ENCODE measurements at places on chromosomes 16 and 17.

- DNase-seq = peak; percentile 44
Observed at GRCh38 chr16:71373073-71373472, 14.6 kb downstream of the CALB2 start.

DNA sequence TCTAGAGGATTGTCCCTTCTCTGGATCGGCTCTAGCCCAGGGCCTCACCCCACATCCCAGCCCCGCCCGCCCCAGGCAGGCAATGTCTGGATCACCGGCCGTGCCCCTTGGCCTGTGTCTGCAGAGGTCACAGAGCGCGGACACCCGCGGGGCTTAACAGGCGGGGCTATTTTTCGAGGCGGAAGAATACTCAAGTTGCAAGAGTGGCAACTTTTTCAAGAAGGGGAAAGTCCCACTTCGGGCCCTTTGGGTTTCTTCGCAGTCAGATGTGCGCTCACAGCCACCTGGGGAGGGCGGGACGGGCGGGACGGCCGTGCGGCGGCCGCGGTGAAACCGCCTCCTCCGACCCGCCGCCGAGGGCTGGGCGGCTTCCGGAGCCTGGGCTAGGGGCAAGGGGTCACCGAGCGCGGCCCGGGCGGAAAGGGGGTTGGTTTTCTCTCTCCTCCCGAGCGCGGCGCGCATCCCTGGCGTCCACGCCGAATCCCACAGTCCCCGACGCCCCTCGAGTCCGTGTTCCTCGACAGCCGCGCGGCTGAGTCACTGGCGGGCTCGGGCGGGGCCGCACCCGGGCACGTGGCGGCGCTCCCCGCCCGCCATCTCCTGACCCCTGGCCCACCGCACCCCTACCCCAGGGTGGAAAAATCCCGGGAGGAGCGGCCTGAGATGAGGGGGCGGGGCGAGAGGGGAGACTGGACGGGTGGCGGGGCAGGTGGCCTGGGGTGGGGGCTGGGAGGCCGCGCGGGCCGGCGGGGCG, 1.2 kb upstream of the PFN1 start:
- peak; percentile 74 for DNase-seq

- no peak for DNase-seq
Observed at GRCh38 chr16:57735755-57736418, at the start of gene KATNB1. KATNB1 (plus strand) TSS chr16:57735770; CDS start chr16:57737244, 1,474 bp downstream.

GRCh38 chr16:11450136-11450535, 104.9 kb downstream of the RMI2 start:
- DNase-seq = no peak

DNA sequence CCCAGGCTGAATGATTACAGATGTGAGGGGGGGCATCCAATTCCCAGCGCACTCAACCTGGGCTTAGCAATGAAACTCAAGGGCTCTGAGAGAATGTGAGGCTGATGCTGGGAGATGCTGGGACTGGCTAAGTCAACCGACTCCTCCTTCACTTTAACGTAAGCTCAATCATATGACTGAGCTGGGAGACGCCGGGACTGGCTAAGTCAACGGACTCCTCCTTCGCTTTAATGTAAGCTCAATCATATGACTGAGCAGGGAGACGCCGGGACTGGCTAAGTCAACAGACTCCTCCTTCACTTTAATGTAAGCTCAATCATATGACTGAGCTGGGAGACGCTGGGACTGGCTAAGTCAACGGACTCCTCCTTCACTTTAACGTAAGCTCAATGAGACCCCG, 179.4 kb downstream of the VPS53 start:
- peak; percentile 33 for DNase-seq

DNA sequence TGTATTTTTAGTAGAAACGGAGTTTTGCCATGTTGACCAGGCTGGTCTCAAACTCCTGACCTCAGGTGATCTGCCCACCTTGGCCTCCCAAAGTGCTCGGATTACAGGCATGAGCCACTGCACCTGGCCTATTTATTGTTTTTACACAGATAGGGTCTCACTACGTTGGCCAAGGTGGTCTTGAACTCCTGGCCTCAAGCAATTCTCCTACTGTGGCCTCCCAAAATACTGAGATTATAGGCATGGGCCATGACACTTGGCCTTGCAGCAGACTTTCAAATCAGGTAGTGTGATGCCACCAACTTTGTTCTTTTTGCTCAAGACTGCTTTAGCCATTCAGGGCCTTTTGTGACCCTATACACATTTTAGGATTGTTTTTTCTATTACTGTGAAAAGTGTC, 61.7 kb upstream of the INTS2 start:
- no peak for DNase-seq

DNA sequence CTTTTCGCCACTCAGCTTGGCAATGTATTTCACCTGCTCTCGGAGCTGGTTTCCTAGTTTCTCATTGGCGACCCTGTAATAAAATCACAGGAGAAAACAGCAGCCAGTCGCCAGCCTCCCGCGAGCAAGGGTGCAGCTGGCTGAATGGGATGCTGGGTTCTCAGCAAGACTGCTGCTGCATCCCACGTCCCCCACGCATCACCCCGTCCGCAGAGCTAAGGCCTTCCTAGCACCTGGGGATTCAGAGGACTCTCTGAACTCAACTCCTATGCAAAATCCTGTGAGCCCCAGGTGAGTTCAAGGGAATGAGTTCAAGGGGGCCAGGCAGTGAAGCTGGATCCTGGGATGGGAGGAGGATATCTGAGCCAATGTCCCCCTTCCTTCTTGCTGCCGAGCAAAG, 29.3 kb downstream of the DHX38 start:
- DNase-seq = no peak

GRCh38 chr16:30112197-30113030, 923 bp downstream of the GDPD3 start:
- peak; percentile 51 for DNase-seq

GRCh38 chr16:53855511-53855910, 151.6 kb downstream of the FTO start:
- peak; percentile 10 for DNase-seq

DNA sequence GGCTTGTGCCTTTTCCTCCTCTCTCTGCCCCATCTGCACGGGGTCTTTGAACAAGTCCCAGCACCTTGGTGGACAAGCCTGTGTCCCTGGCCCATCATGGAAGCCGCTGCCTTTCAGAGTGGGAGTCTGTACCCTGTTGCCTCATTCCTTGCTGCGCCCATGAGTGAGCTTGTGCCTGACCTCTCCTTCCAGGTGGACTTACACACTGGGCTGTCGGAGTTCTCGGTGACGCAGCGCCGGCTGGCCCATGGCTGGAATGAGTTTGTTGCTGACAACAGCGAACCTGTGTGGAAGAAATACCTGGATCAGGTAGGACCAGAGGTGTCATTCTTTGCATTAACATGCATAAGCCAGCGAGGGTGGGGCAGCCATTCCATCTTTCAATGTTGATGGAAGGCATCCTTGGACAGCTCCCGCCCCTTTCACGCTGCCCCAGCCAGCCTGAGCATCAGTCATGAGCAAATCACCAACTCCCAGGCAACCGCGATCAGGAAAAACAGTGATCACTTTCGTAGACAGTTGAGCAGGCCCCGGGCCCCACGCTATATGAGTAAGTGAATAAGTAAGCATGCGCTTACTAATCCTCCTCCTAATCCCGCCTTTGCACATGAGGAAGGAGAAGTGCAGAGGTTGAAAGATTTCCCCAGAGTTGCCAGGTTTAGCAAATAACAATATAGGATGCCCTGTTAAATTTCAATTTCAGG, 36.8 kb downstream of the ATP2C2 start:
- DNase-seq = no peak

DNA sequence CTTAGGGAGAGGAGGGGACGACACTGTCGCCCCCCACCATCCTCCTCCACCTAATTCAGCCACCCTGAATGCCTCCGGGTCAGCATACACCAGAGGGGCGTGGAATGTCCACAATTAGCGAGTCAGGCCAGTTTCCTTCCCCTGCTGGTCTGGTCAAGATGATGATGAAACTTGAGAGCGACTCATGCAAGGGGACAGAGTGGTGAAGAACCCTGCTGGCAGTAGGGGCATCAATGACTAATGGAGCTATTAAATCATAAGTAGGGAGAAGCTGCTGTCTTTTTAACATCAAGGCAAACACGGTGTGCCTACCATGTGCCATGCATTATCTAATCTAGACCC, 7.2 kb downstream of the SPACA3 start:
- DNase-seq = peak; percentile 36

DNA sequence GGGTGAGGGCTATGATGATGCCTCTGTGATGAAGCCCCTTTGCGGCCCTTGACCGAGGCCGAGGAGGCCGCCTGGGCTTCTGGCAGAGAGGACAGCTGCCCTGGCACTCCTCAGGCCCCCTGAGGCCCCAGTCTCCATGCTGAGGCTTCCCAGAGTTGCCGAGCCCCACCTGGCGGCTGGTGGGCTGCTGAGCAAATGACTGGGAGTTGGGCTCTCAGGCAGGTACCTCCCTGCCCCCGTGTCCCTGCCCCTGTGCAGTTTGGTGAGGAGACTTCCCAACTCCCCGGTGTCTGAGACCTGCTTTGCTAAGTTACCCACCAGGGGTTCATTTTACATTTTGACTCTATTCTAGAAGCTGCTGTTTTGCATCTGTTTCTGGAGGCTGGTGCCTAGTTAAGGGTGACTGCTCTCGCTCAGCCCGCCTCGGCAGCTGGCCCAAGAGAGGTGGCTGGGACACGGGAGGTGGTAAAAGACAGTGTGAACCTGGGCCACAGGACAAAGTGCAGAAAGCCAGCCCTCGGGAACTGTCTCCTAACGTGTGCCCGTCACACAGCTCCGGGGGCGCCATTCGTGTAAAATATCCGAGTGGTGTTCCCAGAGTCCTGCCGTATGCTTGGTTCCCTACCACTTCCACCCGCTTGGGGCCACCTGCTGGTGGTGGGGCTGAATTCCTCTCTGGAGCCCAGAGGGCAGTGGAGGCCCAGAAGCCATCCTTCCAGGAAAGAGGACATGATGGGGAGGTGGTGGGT, 134.5 kb downstream of the RAB11FIP4 start:
- peak; percentile 12 for DNase-seq

- no peak for DNase-seq
Observed at GRCh38 chr17:47338026-47338425, 14.3 kb downstream of the EFCAB13 start.

GRCh38 chr16:80702696-80703095, 101.7 kb downstream of the CDYL2 start:
- no peak for DNase-seq

DNA sequence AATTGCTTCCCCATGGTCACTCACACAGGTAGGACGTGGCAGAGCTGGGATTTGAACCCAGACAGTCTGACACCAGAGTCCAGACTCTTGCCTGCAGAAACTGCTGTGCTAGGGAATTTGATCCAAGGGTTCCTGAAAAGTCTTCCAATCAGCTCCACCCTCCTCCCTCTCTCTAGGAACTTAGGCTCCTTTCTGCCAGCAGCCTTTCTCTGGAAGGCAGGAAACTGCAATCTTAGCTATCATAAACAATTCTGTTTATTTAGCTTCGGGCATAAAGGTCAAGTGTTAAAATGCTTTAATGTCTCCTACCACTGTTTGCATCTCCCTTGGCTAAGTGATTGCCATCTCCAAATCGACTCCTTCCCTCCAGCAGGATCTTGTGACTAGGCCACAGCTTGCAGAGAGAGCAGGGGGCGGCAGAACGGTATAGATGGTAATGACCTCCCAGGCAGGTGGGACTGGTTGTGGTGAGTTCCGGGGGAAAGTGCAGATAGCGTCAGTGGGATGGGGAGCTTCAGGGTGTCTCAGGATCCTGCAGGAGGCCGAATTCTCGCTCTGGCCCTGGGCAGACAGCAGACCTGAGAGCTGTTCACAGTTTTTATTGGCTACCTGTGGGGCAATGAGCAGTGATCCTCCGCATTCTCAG, 882.4 kb upstream of the EEF2KMT start:
- no peak for DNase-seq

DNA sequence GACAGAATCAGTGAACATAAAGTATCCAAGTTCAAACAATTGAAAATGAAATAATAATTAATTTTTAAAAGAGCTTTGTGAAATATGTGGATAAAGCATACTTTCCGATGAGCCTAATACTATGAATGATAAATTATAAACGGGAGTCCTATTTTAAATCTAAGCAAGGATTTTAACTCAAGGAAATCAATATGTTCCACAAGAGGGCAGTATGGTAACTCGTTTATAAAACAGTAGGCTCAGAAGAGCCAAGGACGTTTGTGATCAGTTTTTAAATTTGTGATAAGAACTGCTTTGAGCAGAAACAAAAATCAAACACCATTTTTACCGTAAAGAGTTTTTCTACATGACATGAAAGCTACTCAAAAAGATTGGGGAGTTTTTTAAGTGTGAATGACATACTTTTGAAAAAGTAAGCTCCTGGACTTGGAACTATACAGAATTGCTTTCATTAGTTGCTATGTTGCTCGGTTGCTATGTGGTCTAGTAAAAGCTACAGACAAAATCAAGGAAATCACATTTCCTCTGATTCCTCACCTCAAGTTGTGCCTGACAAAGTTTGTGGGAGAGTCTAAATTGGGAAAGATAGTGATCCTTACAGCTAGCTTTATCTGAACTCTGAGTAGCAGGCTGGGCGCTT, 11.8 kb upstream of the TEKT1 start:
- DNase-seq = peak; percentile 39

DNA sequence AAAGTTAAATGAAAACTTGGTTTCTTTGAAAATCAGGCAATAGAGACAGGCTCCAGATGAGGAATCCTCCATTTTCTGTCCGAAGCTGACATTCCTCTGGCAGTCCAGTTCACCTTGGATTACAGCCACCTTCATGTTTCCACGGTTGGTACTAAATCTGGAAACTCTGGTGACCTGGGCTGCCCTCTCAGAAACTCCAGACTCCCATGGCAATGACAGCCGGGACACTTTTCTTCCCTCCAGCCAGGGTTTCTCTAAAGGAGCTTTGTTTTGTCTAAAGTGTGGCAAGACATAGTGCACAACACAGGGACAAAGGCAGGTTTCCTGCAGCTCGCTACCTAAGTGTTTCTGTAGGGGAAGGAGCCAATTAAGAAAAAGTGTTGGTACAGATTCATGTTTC, 36.0 kb downstream of the CLUAP1 start:
- DNase-seq = no peak

GRCh38 chr16:87604634-87605111, 2.4 kb downstream of the JPH3 start:
- DNase-seq = no peak

- no peak for DNase-seq
Observed at GRCh38 chr16:27285676-27286196, 17.2 kb upstream of the NSMCE1 start.

DNA sequence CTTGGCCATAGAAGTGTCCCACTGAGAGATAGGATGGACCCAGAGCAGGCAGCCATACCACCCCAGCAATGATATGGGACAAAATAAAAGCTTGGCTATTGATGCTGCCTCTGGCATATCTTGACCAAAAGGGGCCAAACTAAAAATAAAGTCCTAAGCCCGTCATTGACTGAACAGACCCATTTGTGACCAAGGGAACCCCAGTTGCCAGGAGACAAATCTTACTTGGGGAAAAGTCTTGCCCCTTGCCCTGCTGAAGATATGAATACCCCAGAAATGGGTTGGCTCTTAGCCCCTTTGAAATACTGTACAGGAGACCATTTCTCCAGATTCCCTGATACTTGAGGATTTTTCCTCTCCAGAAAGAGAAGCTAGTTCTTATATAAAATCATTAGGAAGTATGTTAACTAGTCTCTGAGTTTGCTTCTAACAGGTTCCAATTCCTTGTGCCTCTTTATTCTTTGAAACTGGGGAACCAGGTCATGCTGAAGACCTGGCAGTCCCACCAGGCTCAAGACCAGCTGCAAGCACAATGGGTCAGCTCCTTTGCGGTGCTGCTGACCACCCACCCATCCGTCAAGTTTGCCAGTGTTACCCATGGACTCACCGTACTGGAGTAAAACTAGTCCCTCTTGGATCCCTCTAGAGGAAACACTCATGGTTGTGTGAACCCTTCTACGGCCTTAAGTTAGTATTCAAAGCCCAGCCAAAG, 31.0 kb upstream of the LCMT1 start:
- no peak for DNase-seq
